ENCODE measurements at places on chromosomes 13 and 19.

- no peak for DNase-seq
These were observed 742 bp downstream of the NALCN start for GRCh38 chr13:101415358-101416174.

- DNase-seq: no peak
These were observed 25.1 kb downstream of the ATP4B start for GRCh38 chr13:113632706-113633484.

- no peak for DNase-seq
These were observed 6.8 kb downstream of the UPF3A start for GRCh38 chr13:114288157-114288591.

- DNase-seq: no peak
These were observed 4.5 kb downstream of the RAVER1 start for GRCh38 chr19:10328558-10329429.

- DNase-seq: no peak
These were observed at the start of gene ING1 for GRCh38 chr13:110713642-110713952. Gene ING1, plus strand, starts transcription at chr13:110713700. Its CDS starts 450 bp downstream, at chr13:110714150.

DNA sequence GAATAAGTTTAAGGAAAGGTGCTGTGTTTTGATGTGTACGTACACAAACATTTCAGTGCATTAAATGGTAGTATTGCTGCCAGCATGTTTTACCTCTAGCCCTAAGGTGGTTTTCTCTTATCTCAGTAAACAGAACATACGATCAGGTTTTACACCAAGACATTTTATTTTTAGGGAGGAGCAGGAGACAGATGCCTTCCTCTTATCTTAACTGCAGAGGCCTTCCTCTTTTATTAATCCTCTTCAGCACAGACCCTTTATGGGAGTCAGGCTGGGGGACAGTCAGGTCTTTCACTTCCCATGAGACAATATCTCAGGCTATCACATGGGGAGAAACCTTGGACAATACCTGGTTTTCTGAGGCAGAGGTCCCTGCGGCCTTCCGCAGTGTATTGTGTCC, 14.9 kb upstream of the ZNF611 start:
- DNase-seq: no peak

- DNase-seq: no peak
These were observed 17.8 kb downstream of the HNRNPM start for GRCh38 chr19:8462571-8462970.

All from stimulated activated CD4-positive, alpha-beta T cell treated with anti-CD3 and anti-CD28 coated beads, Interleukin-1b, Interleukin-23, amount 100 ng/mL, for 1 hour (primary cell).